NCI-H526 treated with DMSO at 0.1 percent for 48 hours (cell line): ENCODE measurements at places on chromosomes 2 and 18.
A peak's percentile ranks its signal among the peaks of the same experiment; 100 is the strongest.

GRCh38 chr2:240935103-240935876, 29.2 kb downstream of the CROCC2 start:
- no peak for DNase-seq

- DNase-seq: no peak
Observed at GRCh38 chr2:150917961-150918713, 343.5 kb downstream of the RBM43 start.

DNA sequence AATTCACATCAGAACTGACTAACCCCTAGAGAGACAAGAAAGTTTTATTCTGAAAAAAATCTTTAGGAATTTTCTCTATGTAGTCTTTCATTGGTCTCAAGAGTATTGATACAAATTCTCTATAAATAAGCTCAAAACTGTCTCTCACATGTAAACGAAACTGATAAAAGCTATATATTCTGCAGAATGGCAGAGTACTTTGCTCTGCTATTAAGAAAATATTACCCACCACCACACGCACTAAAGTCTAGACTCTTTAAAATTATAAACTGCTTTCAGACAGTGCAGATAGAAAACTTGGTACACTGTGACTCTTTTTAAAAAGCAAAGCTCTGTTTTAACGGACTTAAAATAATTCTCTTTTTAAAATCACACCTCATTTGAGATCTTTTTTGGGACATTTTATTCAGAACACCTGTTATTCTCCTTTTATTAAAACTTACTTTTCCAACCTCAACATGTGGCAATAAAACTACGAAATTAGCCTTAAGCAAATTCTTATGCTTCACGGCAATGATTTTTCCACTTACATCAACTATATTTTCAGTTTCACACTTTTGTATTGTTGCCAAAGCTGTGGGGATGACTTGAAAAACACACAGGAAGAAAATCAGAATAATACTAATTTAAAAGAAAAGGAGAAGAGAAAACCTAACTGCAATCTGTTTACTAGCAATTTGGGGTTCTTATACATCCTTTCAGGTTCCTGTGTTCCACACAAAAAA, 58.0 kb downstream of the CCDC88A start:
- no peak for DNase-seq

DNA sequence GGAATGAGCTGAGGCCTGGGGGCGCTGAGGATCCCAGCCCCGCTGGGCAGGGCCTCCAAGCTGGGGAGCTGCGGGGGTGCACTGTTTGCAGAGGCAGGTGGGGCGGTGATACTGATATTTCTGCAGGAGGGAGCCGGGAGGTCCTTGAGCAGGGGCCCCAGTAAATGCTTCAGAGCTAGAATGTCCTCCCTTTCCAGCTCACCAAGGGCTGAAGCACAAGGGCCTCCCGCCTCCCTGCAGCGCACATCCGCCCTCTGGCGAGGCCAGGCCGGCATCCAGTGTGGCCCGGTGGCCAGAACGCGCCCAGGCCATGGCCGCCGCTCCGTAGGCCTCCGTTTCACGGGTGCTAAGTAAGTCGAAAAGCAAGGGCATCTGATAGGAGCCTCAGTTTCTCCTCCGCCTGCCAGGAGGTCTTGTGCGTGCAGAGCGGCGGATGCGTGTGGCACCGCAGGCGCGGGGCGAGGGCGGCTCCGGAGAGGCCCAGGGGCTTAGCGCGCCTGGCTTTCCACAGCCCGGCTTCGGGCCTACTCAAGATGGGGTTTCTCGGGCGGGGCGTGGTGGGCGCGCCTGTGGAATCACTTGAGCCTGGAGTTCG, 29.5 kb upstream of the CHMP1B start:
- DNase-seq: no peak

- DNase-seq: no peak
Observed at GRCh38 chr2:132372276-132372675, 44.3 kb upstream of the GPR39 start.

GRCh38 chr2:129314120-129314519, 665.3 kb upstream of the RAB6C start:
- no peak for DNase-seq

- no peak for DNase-seq
Observed at GRCh38 chr2:82591718-82592117, 1867.4 kb downstream of the SUCLG1 start.

GRCh38 chr2:195318440-195319111, 338.4 kb upstream of the SLC39A10 start:
- DNase-seq: peak; percentile 21

- DNase-seq: no peak
Observed at GRCh38 chr18:45332871-45333270, 282.4 kb upstream of the SLC14A2 start.

GRCh38 chr2:217283460-217283859, 423.6 kb upstream of the TNP1 start:
- no peak for DNase-seq

DNA sequence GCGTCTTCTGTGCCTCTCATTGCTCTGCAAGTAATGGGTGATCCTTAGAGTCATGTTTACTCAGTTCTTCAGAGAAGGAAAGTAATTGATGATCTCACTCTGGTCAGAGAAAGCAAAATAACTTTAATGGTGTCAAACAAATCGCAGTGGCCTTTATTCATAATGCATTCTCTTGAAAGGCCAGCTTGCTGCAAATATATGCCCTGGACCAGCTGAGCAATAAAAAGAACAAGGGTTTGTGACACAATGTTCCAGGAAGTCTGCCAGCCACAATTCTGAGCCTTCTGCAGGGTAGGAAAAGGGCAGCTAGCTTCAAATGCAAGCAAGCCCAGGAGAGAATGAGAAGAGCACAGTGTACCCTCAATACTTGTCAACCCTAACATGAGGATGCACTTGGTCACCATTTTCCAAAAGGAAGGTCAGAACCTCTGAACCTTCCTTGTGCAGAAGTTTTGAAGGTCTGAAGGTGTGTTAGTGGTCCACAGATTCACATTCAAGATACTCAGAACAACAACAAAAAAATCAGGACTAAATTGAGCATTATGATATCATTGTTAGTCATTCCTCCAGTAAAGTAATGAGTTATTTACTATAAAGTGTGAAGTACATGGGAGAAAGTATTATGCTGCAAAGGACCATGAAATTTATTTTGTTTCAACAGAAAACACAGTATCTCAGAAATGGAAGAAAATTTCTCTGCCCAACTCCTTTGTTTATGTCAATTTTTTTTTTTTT, 355.6 kb downstream of the PAX3 start:
- no peak for DNase-seq

GRCh38 chr2:191797942-191798876, 48.7 kb downstream of the CAVIN2 start:
- no peak for DNase-seq

- no peak for DNase-seq
Observed at GRCh38 chr2:120772261-120772660, 36.6 kb downstream of the GLI2 start.

DNA sequence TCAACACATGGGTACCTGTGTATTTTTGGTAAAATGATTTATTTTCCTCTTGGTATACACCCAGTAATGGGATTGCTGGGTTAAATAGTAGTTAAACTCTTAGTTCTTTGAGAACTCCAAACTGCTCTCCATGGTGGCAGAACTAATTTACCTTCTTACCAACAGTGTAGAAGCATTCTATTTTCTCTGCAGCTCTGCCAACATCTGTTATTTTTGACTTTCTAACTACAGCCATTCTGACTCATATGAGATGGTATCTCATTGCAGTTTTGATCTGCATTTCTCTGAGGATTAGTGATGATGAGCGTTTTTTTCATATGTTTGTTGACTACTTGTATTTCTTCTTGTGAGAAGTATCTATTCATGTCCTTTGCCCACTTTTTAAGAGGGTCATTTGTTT, 180.6 kb downstream of the FSIP2 start:
- DNase-seq: no peak

GRCh38 chr2:196836440-196836839, 27.3 kb upstream of the C2orf66 start:
- DNase-seq: no peak

GRCh38 chr2:62478093-62478580, 27.9 kb downstream of the TMEM17 start:
- DNase-seq: no peak
